ENCODE measurements at places on chromosomes 2 and 18.

GRCh38 chr18:70405052-70405451 is 116.2 kb downstream of the SOCS6 start:
- DNase-seq = no peak

DNA sequence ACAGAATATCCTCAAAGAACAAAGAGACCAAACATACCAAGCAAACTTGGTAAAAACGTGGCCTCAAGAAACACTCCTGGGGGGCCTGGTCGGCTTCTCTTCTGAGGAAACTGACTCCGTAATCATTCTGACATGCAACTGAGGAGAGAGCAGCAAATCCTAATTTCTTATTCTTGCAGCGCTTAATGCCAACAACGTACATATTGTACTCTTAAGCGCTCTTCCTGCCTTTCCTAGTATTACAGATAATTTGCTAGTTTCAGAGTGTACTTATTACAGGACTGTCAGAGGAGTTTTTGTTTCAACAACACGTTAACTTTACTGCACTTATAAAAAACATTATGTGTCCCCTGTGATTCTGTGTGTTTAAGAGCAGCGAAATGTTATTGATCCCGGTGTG is 64.9 kb downstream of the ZNF521 start:
- no peak for DNase-seq

DNA sequence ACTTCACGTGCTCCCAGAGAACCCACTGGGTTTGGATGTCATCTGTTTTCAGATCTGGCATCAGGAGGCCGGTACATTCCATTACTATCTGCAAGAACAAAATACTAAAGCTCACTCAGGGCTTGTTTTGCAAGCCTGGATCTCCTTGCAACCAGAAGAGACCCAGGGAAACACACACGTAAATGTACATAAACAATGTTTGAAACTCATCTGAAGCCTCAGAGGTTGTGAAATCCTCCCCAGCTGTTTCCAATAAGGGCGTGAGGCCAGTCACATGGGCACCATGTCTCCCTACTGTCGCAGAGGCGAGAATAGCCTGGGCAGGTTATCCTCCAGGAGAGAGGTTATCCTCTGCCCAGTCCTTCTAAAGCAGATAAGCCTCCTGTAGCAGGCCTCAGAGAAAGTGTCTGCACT is 186.9 kb downstream of the GFPT1 start:
- DNase-seq = no peak

GRCh38 chr2:176675271-176675949 is 406.2 kb downstream of the MTX2 start:
- DNase-seq = no peak

DNA sequence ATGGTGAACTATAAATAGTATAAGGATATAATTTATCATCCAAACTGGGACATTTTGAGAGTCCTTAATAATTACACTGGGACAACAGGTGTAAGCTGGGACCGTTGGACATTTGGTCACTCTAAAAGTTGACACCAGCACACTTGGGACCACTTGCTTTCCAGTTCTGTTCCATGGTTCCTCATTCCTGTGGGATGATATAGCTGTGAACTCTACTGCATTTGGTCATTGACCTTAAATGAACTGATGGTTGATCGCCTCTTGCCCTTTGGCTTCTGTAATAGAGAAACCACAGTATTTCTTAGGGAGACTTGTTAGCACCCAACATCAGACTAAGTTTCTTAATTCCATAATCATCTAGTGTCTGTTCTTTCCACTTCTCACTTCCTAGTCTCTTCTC is 46.7 kb downstream of the EML6 start:
- DNase-seq = no peak

- no peak for DNase-seq
Observed at GRCh38 chr18:28044036-28044435, 132.9 kb downstream of the CDH2 start.

- DNase-seq = no peak
Observed at GRCh38 chr2:217848351-217848957, 154.3 kb downstream of the TNS1 start.

GRCh38 chr2:217790681-217791392 is 212.0 kb downstream of the TNS1 start:
- DNase-seq = no peak

- DNase-seq = no peak
Observed at GRCh38 chr2:236748801-236749200, 179.2 kb downstream of the ACKR3 start.

- DNase-seq = no peak
Observed at GRCh38 chr2:236503583-236503982, 66.0 kb upstream of the ACKR3 start.

DNA sequence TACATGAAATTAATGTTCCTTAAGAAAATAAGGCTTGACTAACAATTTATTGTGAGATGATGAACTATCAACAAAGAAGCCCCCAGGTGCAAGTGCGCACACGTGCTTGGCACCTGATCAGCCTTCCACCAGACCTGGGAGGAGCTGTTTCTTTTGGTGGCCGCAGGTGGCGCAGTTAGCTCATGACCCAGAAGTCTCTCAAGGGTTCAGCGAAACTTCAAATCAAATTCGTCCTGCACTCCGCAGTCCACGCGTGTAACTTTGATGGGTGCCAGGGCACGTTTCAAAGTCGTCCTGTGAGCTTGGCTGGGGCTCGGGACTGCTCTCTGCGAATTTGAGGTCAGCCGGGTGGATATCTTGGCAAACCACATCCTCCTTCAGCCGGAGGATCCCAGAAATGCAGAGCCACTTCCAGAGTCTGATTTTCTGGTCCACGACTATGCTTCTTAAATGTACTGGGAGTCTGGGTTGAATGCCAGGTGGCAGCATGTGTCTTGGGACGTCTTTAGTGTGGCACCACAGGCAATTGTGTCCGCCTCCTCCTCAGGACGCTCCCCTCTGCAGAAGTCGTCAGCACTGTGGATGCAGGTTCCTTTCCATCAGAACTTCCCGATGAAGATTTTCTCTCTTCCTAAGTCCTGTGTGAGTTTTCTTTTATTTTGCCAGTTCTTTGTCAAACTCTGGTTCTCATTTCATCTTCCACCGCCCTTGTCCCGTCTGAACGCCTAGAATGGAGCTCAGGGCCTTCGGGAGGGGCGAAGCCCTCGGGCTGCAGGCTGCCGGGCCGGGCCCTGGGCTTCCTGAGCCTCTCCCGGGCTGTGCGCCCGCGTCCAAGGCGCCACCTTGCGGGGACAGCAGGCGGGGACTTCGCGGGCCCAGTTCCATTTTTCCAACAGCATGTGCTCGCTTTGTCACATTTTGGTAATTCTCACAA is 61.3 kb upstream of the RAPGEF4 start:
- DNase-seq = peak; percentile 19

- no peak for DNase-seq
Observed at GRCh38 chr2:134639265-134639664, 79.5 kb downstream of the TMEM163 start.

DNA sequence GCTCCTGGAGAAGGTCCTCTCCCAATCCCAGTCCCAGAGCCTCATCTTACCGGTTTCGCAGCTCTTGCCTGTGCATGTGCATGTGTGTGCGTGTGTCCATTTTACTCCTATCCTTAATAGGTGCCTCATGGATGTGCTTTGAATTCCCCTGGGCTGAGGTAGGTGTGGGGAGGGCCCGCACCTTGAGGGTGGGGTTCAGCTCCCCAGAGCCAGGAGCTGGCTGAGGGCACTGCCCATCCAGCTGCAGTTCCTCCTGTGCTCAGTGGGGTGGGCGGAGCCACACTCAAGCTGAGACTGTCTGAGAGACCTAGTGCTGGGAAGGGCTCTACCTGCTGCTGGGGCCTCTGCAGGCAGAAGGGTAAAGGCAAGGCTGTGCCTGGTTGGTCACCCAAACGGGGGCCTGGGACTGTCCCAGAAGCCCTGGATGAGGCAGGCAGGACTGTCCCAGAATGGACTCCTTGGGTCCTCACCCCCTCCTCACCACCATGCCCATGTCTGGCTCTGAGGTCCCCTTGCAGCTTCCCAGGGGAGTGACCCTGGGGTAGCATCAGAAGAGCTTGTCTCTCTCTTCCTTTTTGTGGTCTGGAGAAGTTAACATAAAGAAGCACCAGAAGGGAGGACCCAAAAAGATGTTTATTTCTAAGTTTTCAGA is 8.9 kb downstream of the GDF7 start:
- no peak for DNase-seq

DNA sequence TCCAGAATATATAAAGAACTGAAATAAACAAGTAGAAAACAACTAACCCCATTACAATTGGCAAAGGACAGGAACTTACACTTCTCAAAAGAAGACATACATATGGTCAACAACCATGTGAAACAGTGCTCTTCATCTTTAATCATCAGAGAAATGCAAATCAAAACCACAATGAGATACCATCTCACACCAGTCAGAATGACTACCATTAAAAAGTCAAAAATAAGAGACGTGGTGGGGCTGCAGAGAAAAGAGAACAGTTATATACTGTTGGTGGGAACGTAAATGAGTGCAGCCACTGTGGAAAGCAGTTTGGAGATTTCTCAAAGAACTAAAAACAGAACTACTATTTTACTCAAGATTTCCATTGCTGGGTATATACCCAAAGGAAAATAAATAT is 1696.3 kb upstream of the TMEFF2 start:
- no peak for DNase-seq

GRCh38 chr2:101794141-101794540 is 96.6 kb downstream of the MAP4K4 start:
- DNase-seq = no peak

DNA sequence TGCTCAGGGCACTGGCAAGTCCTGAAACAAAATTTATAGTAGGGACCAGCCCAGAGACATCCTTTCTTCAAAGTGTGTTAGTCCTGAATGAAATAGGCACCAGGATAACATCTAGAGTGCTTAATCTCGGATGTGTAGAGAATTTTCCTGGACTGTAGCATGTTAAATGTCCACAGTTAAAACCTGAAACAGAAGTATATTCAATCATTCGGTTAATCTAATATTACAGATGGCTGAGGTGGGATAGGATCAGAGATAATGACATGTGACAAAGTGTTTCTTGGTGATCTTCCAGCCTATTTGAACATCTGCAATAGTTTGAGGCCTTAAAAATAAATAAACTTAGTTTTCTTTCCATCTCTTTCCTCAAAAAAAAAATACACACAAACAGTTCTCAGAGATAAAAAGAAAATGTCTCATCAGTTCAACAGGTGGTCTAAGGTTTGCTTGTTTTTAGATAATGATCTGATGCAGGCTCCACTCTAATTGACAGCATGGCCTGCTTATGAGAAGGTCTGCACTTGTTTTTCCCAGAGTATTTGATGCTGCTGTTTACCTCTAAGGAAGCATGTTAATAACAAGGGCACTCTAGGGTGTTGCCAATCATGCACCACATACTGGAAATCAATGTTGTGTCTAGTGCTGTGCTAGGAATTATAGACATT is 25.9 kb downstream of the CNTNAP5 start:
- no peak for DNase-seq

GRCh38 chr2:123518367-123518766 is 506.7 kb upstream of the CNTNAP5 start:
- no peak for DNase-seq

DNA sequence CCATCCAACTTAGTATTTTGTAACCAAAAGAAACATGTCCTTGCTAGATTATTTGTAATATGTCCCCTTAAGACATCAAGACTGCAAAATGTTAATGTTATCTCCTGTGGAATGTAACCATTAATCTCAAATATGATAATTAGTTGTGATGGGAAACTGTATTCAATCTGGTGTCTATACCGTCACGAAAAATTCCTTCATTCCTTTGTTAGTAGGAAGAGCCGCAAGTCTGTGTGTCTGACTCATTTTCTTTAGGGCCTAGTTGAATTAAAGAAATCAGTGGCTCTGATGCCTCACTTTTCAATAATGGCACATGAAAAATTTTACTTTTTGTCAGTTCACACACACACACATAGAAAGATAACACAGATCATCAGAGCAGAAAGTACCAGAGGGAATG is 127.1 kb upstream of the CHAC2 start:
- no peak for DNase-seq

DNA sequence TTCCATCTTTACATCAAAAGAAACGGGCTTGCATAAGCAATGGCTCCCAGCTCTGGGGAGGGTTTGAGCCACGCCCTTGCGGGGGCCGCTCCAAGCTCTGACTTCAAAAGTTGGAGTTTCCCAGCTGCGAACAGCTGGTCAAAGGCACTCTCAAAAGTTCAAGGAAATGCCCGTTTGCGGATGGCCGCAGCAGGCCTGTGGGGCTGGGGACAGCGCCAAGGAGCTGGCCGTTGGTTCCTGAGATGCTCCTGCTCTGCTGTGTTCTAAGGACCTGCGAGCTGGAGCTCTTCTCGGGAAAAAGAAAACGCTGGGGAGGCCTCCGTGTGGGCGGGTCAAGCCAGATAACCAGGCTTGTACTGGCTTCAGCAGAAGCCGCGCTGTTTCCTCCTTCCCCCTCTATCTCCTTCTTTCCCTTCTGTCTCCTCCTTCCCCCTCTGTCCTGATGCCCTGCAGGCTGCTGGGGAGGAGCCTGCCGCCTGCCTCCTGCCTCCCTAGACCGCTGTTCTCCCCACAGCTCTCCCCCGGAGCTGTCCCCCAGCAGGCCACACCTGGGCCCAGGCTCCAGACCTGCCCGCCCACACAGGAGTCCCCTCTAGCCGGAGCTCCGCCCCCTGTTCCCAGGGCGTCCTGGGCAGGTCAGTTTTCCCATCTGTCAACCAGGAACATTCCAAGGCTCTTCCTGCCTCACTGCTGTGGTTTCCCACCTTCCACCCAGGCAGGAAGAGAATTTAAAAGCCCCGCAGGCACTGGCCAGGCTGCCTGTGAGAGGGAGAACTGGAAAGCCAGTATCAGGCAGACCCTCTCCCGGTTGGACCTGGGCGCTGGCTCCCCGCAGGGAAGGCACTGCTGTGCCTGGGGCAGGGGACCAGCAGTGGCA is 14.1 kb downstream of the KLF11 start:
- peak; percentile 8 for DNase-seq

DNA sequence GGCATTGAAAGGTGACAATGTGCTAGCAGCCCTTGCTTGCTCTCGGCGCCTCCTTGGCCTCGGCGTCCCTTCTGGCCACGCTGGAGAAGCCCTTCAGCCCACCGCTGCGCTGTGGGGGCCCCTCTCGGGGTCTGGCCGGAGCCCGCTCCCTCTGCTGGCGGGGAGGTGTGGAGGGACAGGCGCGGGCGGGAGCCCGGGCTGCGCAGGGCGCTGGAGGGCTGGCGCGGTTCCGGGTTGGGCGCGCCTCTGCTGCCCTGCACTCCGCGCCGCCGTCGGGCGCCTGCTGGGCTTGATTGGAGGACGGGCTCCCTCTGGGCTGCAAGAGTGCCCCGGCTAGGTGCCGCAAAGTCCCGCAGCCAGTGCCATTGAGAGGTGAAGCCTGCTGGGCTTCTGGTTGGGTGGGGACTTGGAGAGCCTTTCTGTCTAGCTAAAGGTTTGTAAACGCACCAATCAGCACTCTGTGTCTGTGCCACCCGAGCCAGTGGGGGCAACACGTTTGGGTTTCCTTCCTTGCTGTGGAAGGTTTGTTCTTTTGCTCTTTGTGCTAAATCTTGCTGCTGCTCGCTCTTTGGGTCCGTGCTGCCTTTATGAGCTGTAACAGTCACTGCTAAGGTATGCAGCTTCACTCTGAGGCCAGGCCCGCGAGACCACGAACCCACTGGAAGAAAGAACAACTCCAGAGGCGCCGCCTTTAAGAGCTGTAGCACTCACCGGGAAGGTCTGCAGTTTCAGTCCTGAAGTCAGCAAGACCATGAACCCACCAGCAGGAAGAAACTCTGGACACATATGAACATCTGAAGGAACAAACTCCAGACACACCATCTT is 14.8 kb upstream of the IMP4 start:
- DNase-seq = no peak

GRCh38 chr2:169365029-169365480 is 2.7 kb upstream of the LRP2 start:
- DNase-seq = no peak

- no peak for DNase-seq
Observed at GRCh38 chr2:146785101-146785500, 1059.7 kb upstream of the ACVR2A start.

Data from stimulated activated CD4-positive, alpha-beta T cell treated with anti-CD3 and anti-CD28 coated beads, Interleukin-15, amount 100 ng/mL, for 48 hours (primary cell).